C1 segment of cervical spinal cord (tissue), 14 donors: ENCODE measurements at places on chromosomes 12 and 14.

DNA sequence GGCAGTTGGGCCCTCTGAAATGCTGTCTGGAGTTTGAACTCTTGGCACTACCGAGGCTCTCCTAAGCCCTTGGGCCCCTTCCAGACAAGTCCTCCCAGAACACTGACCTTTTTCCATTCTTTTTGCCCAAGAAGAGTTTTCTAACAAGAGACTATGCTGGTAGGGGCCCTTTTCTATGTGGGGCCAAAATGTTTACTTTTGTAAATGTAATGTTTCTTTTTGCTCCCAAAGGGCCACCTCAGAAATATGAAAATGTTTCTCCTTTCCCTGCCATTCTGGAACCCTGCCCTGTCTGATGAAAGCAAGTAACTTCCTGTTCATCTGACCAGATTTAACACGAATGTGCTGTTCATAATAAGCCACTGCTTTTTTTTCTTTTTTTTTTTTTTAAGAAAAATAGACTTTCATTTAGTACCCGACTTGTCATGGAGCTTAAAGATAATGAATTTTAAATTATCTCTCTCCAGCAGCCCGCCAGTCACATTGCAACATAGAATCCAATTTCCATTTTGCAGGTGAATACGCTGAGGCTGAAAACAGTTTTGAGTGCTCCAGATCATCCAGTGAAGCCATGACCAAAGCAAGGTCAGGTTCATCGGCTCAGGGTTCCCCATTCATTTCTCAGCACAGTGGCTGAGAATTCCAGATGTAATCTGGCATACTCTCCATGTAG, 169.9 kb downstream of the DPF3 start:
- DNase-seq, result no peak

DNA sequence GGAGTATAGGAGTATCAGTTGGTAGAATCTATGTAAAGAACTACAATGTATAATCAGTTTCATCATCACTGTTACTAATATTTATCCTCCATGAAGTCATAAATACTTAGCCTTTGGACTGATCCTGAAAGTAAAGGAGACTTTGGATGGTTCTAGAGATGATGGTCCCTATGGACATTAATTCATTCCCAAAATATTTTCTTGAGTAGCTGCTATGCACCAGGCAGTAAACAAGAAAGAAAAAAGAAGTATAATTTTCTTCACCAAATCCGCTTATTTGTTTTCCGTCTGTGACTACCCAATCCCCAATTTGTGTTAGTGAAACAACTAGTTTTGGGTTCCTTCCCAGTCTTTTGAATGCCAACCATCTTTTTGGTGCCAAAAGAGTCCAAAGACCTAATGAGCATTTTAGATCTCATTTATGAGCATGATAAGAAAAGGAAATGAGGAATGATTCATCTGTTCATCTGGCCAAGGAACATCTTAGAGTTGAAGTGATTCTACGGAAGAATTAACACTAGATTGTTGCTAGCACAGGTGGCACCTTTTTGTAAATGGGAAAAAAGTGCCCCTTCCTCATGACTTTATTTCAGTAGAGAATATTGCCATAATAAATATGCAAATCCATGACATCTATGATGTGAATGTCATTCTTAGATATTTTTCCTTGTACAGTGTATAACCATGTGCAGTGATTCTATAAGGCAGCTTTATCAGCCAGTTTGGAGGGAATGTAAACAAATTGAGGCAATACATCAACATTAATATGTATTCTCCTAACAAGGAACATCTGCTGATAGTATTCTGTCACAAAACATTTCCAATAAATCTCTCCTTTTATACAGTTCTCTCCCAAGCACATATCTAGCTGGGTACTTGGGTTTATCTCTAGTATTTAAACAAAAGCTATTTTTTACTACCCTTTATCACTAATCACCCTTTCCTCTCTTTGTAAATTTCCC, 85.1 kb upstream of the CCDC91 start:
- no peak for DNase-seq

DNA sequence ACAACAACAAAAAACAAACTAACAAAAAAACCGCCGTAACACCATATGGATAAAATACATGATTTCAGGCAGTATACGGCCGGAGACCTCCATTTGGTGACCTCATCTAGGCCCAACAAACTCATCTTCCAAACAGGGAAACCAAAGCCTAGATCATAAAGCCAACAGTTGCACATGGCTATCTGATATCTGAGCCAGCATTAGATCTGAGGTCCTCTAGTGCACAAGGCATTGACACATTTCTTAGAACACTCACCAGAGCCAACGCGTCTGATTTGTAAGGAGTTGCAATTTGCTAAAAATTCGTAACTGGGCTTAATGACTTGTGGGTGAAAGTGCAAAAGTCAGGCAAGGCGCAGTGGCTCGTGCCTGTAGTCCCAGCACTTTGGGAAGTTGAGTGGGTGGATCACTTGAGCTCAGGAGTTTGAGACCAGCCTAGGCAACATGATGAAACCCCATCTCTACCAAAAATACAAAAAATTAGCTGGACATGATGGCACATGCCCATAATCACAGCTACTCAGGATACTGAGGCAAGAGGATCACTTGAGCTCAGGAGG, 42.0 kb upstream of the NUDT4 start:
- no peak for DNase-seq

- no peak for DNase-seq
Measured at GRCh38 chr12:120618954-120619615, 21.3 kb upstream of the CABP1 start.

- no peak for DNase-seq
Measured at GRCh38 chr14:75120541-75121291, 6.1 kb downstream of the NEK9 start.

DNA sequence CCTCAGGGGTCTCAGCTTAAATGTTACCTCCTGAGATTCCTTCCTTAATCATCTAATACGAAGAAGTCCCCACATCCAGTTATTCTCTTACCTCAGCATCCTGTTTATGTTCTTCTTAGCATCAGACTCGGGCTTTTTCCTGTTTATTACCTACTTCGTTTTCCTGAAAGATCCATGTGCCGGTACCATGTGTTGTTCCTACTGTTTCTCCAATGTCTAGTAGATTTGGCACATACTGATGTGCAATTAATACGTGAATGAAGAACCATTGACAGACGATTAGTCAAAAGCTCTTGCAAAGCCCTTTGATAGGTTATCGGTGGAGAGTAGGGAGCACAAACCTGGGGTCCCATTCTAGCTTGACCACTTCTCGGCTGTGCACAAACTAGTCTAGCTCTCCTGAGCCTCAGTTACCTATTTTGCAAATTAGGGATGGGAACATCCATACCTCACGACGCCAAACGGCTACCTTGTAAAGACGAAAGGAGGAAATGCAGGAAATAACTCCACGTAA, 735 bp upstream of the MAPKAPK5 start:
- DNase-seq, result no peak

DNA sequence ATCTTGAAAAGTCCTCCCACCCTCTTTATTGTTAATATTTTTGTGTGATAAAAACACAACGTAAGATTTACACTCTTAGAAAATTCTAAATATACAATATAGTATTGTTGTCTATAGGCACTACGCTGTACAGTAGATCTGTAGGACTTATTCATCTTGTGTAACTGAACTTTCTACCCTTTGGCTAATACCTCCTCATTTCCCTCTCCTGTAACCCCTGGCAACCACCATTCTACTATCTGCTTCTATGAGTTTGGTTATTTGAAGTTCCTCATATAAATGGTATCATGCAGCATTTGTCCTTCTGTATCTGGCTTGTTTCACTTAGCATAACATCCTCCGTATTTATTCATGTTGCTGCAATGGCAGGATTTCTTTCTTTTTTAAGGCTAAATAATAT, 5.2 kb upstream of the CLEC9A start:
- DNase-seq, result no peak

DNA sequence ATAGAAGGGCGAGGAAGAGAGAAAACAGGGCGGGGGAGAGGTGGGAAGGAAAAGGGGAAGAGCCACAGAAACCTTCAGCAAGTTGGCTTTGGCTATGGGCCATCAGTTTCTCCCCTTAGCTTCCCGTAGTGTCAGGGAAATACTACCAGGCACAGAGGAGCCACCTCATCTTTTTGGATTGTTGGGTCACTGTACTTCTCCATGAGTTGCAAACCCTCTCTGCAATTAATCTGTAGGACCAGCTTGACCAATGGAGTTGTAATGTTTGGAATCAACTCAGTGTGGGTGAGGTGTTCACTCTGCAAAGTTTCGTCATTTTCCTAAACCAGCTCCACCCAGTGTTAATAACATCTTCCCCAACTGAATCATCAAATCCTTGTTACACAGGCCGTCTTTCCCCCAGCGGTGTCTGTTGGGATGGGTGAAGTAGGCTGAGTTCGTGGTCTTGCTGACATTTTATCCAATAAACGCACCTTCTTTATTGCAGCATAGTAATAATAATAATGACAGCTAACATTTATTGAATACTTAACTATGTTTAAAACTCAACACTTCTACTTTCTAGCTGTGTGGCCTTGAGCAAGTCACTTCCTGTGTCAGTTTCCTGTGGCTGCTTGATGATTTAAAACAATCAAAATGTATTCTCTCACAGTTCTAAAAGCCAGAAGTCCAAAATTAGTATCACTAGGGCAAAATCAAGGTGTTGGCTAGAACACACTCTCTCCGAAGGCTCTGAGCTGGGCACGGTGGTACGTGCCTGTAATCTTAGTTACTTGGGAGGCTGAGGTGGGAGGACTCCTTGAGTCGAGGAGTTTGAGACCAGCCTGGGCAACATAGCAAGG, 8.1 kb upstream of the GLTP start:
- no peak for DNase-seq

GRCh38 chr12:99824900-99825542, 159.7 kb downstream of the ANKS1B start:
- no peak for DNase-seq

- DNase-seq, result no peak
Measured at GRCh38 chr14:99831903-99832685, 38.9 kb downstream of the EML1 start.

GRCh38 chr14:38121320-38122020, 86.2 kb upstream of the SSTR1 start:
- no peak for DNase-seq

GRCh38 chr14:52286661-52287649, 19.5 kb downstream of the PTGDR start:
- DNase-seq, result no peak

GRCh38 chr14:79862045-79862444, 349.3 kb downstream of the DIO2 start:
- no peak for DNase-seq

DNA sequence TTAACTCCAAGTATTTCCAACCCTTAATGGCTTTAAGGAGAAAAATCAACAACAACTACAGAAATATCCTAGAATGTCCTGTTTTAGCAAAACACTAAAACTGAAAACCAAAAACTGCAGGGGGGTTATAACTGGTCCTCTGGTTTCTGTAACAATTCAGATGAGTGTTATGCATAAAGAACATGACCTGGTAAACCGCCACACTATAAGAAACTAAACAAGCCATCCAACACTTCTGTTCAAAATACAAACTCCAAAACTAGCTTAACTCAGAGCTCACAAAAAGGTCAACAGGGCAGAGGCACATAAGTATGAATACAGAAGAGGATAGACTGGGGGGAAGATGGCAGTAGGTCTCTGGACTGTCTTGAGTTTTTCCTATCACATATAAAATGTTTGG, 38.0 kb downstream of the HECTD4 start:
- no peak for DNase-seq

DNA sequence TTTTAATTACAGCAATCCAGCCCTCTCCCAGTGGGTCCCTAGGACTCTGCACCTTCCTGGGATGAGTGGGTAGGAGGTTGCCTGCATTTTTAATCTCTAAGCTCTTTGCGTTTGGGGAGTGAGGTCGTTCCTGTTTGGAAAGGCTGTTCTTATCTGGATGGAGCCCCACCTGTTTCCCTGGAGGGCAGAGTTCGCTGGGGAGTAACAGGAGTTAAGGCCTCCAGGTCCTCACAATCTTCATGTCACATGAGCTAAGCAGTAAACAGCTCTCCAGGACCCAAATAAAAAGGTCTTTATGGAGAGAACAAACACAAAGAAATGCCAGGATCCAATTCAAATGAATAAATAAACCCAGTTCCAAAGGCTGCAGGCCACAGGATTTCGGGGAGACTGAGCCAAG, 56.0 kb upstream of the RFLNA start:
- no peak for DNase-seq

GRCh38 chr12:69527506-69528272, 57.5 kb downstream of the FRS2 start:
- DNase-seq, result no peak

DNA sequence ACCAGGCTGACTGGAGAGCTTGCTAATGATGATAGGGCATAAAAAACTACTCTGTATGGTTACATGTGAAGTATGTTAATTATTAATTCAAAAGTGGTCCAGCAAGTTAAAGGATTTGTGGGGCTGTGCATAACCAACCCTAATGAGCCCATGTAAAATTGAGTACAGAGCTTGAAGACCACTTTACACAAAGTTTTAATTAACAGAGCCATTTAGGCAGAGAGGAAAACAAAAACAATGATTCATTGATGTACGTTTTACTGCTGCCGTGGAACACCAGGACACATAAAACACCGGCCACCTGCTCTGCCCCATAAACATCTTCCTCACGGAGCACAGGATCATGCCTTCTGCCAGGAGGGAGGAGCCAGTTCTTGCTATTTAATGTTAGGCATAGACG, 83.5 kb downstream of the RIMBP2 start:
- DNase-seq, result no peak

DNA sequence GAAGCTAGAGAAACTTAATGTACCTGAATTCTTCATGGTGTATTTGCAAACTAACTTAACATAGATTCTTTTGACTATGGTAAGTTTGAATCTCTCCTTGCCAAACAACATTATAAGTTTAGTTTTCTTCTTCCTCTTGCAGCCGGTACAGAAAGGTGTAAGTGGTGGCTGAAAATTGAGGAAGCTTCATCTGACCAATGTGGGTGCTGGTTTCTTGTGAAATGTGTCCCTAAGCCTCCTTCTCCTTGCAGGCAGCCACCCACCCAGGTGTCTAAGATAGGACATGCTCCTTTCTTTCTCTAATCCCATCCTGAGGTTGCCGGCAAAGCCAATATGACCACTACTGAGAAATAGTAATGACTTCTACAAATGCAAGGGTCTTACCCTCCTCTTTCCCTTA, 20.6 kb downstream of the GSG1 start:
- DNase-seq, result no peak

DNA sequence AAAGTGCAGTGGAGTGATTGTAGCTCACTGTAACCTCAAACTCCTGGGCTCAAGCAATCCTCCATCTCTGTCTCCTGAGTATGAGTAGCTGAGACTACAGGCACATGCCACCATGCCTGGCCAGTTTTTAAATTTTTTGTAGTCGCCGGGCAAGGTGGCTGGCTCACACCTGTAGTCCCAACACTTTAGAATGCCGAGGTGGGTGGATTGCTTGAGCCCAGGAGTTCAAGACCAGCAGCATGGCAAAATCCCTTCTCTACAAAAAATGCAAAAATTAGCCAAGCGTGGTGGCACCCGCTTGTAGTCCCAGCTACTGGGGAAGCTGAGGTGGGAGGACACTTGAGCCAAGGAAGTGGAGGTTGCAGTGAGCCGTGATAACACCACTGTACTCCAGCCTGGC, 219.5 kb downstream of the KLHL28 start:
- DNase-seq, result no peak

DNA sequence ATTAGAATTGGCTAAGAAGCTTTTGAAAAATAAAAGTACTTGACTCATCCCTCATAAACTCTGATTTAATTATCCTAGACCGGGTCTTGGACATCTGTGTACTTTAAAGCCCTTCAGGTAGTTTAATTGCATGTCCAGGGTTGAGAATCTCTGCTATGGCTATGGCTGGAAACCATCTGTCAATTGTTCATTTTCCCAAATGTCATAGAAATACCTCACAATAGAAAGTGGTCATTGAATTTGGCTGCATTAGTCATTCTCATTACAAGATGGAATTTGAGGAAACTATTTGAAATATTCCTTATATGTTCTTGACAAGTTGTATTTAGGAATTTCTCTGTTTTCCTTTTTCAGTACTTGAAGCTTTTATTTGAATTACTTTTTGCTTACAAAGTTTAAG, 111.3 kb downstream of the TSHR start:
- DNase-seq, result no peak
